ENCODE measurements at places on chromosomes 6 and 20. TPM values are rescaled to one million over a fixed set of nuclear protein-coding genes. Genes with fewer than 3 reads are reported as not detected.
A peak's percentile ranks its signal among the peaks of the same experiment; 100 is the strongest.

- no peak for DNase-seq
- H3K36me3 ChIP-seq, result no peaks in the 10 kb centered on the region
- no peak overlapping the region for H3K27ac ChIP-seq
- no peak overlapping the region for H3K4me3 ChIP-seq
These were observed 70.7 kb upstream of the CCN6 start for GRCh38 chr6:111983193-111983592.

DNA sequence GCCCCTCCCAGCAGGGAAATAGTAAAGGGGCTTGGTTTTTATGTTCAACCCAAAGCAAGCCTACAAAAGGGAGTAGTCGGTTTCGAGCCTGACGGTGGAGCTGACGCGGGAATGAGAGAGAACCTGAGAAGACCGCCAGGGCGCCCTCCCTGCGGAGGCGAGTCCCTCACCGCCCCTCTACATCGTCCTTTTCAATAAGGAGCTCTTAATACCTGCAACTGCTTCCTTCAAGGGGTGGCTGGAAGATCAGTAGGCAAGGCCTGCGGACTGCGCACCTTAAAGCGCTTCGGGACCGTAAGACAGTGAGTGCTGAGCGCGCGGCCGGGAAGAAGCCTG is 709 bp upstream of the ZNF76 start:
- H3K27ac ChIP-seq, result peak overlapping the region; percentile 95
- peak; percentile 83 for DNase-seq
- H3K4me3 ChIP-seq, result peak overlapping the region; percentile 93

ACTL10 gene
- total RNA-seq, result 2.2 TPM

HNF4A gene
- not detected for total RNA-seq

GMPR gene
- total RNA-seq, result 7.4 TPM

CALHM6 gene
- total RNA-seq, result 0.88 TPM

DNA sequence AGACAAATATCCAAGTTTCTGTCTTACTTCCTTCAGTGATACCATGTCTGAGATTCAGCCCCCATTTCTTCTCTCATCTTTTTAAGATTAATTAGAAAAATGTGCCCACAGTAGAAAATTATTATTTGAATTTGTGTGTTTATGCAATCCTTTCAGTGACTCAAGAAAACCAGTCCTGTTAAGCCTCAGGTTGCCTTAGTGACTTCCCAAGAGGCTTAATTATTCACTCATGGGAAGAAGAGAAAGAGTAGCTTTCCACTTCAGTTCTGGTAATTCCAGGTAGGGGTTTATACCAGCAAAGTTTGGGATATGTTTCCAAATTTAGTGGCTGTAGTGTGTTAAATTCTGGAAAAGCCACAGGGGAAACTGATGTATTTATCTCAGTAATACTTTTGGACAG is 149.1 kb downstream of the RIMS1 start:
- H3K4me1 ChIP-seq, result no peaks in the 10 kb centered on the region
- H3K36me3 ChIP-seq, result no peaks in the 10 kb centered on the region
- DNase-seq, result no peak
- H3K27me3 ChIP-seq, result no peaks in the 10 kb centered on the region
- no peak overlapping the region for H3K4me3 ChIP-seq

RBM38 gene
- 2.1 TPM for total RNA-seq

- H3K27ac ChIP-seq, result no peak overlapping the region
- H3K4me1 ChIP-seq, result peaks cover 5% of the 10 kb centered on the region
- H3K4me3 ChIP-seq, result no peak overlapping the region
- H3K27me3 ChIP-seq, result peaks cover 26% of the 10 kb centered on the region
These were observed 133.2 kb upstream of the RPS6KA2 start for GRCh38 chr6:166760288-166760687.

- peak; percentile 72 for DNase-seq
- H3K36me3 ChIP-seq, result peaks cover 22% of the 10 kb centered on the region
- peak overlapping the region; percentile 4 for H3K27ac ChIP-seq
- H3K4me3 ChIP-seq, result no peak overlapping the region
- H3K4me1 ChIP-seq, result peaks cover 24% of the 10 kb centered on the region
These were observed 58.3 kb upstream of the GNRH2 start for GRCh38 chr20:2984956-2985661.

EYS gene
- total RNA-seq, result under 0.01 TPM

GNL1 gene
- total RNA-seq, result 64.8 TPM

DNA sequence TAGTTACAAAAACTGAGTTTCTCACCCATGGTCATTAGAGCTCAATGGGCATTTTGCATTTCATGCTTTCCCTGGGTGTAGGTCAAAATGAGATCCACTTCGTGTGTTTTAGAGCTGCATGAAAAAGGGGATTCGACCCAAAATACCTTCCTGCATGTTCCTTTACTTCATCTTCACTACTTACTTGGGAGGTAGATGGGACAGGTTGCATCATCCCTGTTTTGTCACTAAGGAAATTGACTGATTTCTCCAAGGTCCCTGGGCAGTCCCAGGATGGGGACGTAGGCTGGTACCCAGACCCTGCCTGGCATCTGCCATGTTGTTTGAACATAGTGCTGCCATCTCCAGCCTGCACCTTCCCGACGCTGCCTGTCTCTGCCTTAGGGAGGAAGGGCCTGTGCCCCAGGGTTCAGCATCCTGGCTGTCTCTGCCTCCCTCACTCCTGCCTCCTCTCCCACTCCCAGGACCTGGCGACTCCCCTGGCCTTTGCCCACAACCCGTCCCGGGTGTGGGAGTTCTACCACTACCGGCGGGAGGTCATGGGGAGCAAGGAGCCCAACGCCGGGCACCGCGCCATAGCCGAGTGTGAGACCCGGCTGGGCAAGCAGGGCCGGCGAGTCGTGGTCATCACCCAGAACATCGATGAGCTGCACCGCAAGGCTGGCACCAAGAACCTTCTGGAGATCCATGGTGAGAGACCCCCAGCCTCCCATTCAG is 17.0 kb downstream of the SIRT5 start:
- H3K27ac ChIP-seq, result no peak overlapping the region
- H3K27me3 ChIP-seq, result no peaks in the 10 kb centered on the region
- no peak overlapping the region for H3K4me3 ChIP-seq
- H3K36me3 ChIP-seq, result peaks cover 16% of the 10 kb centered on the region
- no peak for DNase-seq
- H3K4me1 ChIP-seq, result peaks cover 4% of the 10 kb centered on the region

BMP7 gene
- total RNA-seq, result not detected

GRCh38 chr6:119800526-119800925 is 451.0 kb upstream of the MAN1A1 start:
- H3K27ac ChIP-seq, result no peak overlapping the region
- H3K36me3 ChIP-seq, result no peaks in the 10 kb centered on the region
- no peaks in the 10 kb centered on the region for H3K27me3 ChIP-seq
- H3K4me1 ChIP-seq, result no peaks in the 10 kb centered on the region

GRCh38 chr20:56924292-56925081 is 295.4 kb downstream of the TFAP2C start:
- H3K36me3 ChIP-seq, result no peaks in the 10 kb centered on the region
- H3K4me3 ChIP-seq, result no peak overlapping the region
- no peaks in the 10 kb centered on the region for H3K4me1 ChIP-seq
- peaks cover 48% of the 10 kb centered on the region for H3K27me3 ChIP-seq

GRCh38 chr6:35294308-35294945 is 3.2 kb upstream of the DEF6 start:
- peak; percentile 86 for DNase-seq
- no peaks in the 10 kb centered on the region for H3K4me1 ChIP-seq
- no peak overlapping the region for H3K4me3 ChIP-seq
- no peak overlapping the region for H3K27ac ChIP-seq
- H3K36me3 ChIP-seq, result peaks cover 66% of the 10 kb centered on the region
- H3K27me3 ChIP-seq, result no peaks in the 10 kb centered on the region

- no peaks in the 10 kb centered on the region for H3K36me3 ChIP-seq
- H3K27me3 ChIP-seq, result no peaks in the 10 kb centered on the region
- DNase-seq, result no peak
- H3K4me1 ChIP-seq, result peaks cover 31% of the 10 kb centered on the region
- no peak overlapping the region for H3K4me3 ChIP-seq
These were observed 225.9 kb upstream of the CITED2 start for GRCh38 chr6:139600343-139600742.

DNA sequence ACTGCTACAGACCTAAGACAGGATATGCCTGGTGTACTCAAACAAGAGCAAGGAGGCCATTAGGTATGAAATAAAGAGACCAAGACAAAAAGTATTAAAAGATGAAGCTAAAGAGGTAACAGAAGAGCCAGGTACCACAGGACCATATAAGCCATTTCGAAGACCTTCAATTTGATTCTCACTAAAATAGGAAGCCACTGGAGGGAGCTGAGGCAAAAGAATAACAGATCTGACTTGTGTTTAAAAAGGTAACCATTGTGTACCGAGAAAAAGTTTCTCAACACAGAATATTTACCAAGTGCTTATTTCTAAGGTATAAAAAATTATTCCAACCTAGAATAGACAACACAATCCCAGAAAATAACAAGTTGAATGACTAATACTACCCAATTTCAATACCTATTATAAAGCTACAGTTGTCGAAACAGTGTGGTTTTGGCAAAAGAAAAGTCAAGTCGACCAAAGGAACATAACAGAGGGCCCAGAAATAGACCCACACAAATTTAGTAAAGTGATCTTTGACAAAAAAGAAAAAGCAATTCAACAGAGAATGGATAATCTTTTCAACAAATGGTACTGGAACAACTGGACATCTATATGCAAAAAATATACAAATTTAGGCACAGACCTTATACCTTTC is 125.3 kb upstream of the DST start:
- H3K4me1 ChIP-seq, result peaks cover 82% of the 10 kb centered on the region
- H3K27ac ChIP-seq, result no peak overlapping the region
- no peak overlapping the region for H3K4me3 ChIP-seq
- no peak for DNase-seq

NRSN1 gene
- total RNA-seq, result not detected

DNA sequence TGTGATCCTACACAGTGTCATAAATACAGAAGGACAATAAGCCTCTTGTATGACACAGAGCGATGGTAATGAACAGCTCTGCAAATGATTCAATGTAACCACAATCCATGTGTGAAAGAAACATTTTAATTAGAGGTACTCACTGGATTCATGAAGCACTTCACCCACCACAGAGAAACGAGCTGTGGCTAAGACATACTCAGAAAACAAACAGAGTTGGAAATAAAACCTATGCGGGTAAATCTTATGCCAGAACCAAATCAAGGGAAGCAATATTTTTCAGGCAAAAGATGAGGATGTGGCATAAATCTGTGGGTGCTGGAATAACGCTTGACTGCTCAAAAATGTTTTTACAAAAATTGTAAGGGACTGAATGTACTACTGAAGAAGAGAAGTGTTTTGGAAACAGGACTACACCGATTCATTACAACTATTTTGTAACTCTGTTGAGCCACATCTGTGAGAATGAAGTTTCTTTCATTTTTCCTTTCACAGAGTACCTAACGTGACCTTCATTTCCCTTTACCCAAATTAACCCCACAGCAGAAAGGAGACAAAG is 112.1 kb downstream of the WDR27 start:
- peak overlapping the region; percentile 54 for H3K27ac ChIP-seq
- H3K27me3 ChIP-seq, result no peaks in the 10 kb centered on the region
- no peaks in the 10 kb centered on the region for H3K36me3 ChIP-seq
- H3K4me3 ChIP-seq, result peak overlapping the region; percentile 18
- peaks cover 28% of the 10 kb centered on the region for H3K4me1 ChIP-seq
- DNase-seq, result no peak

DNA sequence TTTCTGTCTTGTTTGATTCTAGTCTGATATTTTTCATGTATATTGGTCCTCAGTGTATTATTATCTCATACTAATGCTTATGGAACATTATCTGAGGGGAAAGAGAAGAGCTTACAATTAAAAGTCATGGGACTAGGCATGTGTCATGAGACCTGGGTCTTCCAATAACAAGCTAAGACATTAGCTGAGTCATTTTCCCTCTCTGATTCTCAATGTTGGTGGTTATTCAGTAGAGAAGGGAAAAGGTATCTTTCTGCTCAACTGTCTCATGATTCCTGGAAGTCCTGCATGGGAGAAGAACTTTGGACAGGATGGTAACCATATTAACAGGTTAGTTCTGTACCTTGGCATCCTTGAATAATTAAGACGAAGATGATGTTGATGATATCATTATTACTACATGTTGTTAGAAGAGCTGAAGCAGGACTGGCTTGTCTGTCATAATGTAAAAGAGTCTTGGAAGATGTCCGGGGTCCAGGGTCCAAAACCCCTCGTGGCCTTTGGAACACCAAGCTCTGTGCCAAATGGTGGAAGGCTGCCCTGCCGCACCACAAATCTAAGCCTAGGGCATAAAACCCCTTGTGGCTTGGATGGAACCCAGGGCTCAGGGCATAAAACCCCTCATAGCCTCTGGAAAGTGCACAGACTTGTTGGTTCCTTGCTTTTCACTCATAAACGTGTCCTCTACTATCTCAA is 19.1 kb downstream of the TRIM38 start:
- no peak for DNase-seq
- no peaks in the 10 kb centered on the region for H3K4me1 ChIP-seq
- H3K36me3 ChIP-seq, result peaks cover 85% of the 10 kb centered on the region
- H3K4me3 ChIP-seq, result no peak overlapping the region
- no peaks in the 10 kb centered on the region for H3K27me3 ChIP-seq

GRCh38 chr20:16107172-16107870 is 465.9 kb downstream of the KIF16B start:
- H3K4me3 ChIP-seq, result no peak overlapping the region
- no peaks in the 10 kb centered on the region for H3K36me3 ChIP-seq
- H3K27ac ChIP-seq, result no peak overlapping the region
- no peaks in the 10 kb centered on the region for H3K4me1 ChIP-seq
- no peak for DNase-seq
- no peaks in the 10 kb centered on the region for H3K27me3 ChIP-seq

- H3K27ac ChIP-seq, result peak overlapping the region; percentile 58
- no peaks in the 10 kb centered on the region for H3K27me3 ChIP-seq
- no peak for DNase-seq
These were observed 66.7 kb upstream of the ARMC2 start for GRCh38 chr6:108781419-108782100.

PRDM1 gene
- 1.8 TPM for total RNA-seq

GRCh38 chr20:61558726-61559125 is 306.7 kb downstream of the CDH4 start:
- no peak overlapping the region for H3K4me3 ChIP-seq
- no peaks in the 10 kb centered on the region for H3K27me3 ChIP-seq
- peak; percentile 78 for DNase-seq
- H3K36me3 ChIP-seq, result no peaks in the 10 kb centered on the region
- no peak overlapping the region for H3K27ac ChIP-seq
- H3K4me1 ChIP-seq, result peaks cover 12% of the 10 kb centered on the region

KCNQ2 gene
- total RNA-seq, result 0.36 TPM

DNA sequence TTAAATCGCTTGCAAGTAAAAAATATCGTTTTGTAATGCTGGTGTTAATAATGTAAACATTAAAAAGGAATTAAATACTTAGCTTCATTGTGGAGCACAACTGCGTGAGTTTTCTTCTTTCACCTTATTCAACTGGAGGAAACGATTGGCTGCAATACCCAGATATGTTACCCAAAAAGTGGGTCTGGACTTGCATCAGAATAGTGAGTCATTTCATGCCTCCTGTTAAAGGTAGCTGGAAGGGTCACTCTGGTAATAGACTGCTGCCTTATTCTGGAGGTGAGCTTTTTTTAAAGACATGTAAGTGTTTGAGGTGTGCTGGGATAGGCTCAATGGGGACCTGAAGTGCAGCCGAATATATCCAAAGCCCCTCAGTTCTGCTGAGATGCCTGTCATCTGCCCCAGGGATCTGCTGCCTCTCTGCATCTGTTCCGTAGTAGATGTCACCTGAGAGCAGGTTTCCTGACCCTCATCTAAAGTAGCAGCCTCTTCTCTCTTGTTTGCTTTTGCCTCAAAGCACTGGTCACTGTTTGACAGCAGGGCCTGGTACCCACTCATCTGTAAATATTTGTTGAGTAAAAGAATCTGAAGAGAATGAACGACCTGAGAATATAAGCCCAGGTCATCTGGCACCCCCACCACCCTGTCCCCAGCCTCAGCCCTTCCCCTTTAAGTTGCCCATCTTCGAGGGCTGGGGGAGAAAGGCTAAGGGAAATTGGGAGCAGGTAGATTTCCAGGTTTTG is 5.6 kb upstream of the UQCC2 start:
- H3K27me3 ChIP-seq, result peaks cover 15% of the 10 kb centered on the region
- no peak overlapping the region for H3K4me3 ChIP-seq
- peaks cover 5% of the 10 kb centered on the region for H3K4me1 ChIP-seq
- DNase-seq, result no peak

EYA4 gene
- total RNA-seq, result 35.5 TPM

Measured in osteoblast (primary cell).